Stimulated activated CD4-positive, alpha-beta T cell treated with anti-CD3 and anti-CD28 coated beads, TNF-alpha, amount 100 ng/mL, for 1 hour (primary cell): ENCODE measurements at places on chromosomes 11 and 22.

GRCh38 chr11:112644410-112645131, 316.6 kb upstream of the NCAM1 start:
- no peak for DNase-seq

GRCh38 chr22:17120281-17120680, 879 bp downstream of the TMEM121B start:
- DNase-seq = no peak

DNA sequence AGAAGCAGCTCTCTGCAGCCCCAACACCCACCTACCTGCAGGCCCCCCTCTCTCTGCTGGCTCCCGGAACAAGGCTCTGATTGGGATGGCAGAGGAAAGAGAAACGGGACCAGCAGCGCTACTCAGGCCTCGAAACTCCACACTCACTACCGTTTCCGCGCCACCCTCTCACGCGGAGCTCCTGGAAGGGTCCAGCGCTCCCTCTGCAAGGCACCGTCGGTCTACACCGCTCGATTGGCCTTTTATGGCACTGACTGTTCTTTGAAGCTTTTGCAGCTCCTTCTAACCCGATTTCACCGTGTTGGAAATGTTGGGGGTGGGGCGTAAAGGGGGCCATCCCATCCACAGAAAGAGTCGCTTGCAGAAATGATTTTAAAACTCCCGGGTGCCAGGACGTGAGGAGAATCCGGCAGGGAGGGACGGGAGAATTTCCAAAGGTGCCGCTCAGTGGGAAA, 323 bp upstream of the PANX1 start:
- no peak for DNase-seq

GRCh38 chr11:62919476-62919875, 1.7 kb downstream of the CHRM1 start:
- no peak for DNase-seq

GRCh38 chr11:29159552-29160465, 857.0 kb downstream of the KCNA4 start:
- no peak for DNase-seq

- DNase-seq = no peak
Measured at GRCh38 chr11:131002145-131002544, 85.9 kb upstream of the SNX19 start.

DNA sequence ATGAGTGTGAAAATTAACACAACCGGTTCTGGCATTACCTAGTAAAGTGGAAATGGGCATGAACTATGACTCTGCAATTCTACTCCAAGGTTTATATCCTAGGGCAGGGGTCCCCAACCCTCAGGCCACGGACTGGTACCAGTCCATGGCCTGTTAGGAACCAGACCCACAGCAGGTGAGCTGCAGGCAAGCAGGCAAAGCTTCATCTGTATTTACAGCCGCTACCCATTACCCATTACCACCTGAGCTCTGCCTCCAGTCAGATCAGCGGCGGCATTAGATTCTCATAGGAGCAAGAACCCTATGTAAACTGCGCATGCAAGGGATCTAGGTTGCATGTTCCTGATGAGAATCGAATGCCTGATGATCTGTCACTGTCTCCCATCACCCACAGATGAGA, 49.8 kb downstream of the MORC2 start:
- DNase-seq = no peak

DNA sequence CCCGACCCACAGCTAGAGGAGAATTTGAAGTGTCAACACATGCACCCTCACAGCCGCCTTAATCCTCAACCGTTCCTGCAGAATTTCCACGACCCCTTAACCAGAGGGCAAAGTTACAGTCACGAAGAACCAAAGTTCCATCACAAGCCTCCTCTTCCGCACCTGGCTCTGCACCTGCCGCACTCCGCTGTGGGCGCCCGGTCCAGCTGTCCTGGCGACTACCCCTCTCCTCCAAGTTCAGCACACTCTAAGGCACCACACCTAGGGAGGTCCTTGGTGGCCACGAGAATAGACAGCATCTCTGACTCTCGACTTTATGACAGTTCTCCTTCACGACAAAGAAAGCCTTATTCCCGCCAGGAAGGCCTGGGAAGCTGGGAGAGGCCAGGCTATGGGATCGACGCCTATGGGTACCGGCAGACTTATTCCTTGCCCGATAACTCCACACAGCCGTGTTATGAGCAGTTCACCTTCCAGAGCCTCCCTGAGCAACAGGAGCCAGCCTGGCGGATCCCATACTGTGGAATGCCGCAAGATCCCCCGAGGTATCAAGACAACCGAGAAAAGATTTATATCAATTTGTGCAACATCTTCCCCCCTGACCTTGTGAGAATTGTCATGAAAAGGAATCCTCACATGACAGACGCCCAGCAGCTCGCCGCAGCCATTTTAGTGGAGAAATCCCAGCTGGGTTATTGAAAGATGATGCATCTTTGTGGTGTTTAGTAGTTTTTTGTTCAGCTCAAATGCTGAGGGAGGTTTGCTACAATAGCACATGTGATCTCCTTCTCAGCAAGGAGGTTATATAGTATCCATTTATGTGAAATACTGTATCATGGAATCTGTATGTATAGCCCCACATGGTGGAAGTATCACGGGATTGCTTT, 72.1 kb downstream of the ZC3H12C start:
- no peak for DNase-seq

DNA sequence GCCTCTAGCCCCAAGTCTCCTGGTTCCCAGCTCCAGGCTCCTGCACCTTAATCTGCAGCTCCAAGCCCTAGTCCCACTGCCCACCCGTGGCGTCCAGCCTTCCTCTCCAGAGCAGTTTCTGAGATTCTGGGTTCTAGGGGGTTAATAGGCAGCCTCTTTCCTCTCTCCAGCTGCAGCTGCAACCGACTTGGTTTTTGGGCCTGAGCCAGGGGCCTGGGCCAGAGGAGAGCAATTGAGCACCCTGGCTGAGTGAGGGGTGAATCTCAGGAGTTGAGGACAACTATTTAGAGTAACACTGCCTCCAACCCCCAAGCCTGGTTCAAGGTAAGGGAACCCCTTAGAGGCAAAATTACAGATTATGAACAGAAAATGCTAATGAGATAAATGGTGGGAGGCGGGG, 9.0 kb upstream of the CHRM1 start:
- DNase-seq = no peak

DNA sequence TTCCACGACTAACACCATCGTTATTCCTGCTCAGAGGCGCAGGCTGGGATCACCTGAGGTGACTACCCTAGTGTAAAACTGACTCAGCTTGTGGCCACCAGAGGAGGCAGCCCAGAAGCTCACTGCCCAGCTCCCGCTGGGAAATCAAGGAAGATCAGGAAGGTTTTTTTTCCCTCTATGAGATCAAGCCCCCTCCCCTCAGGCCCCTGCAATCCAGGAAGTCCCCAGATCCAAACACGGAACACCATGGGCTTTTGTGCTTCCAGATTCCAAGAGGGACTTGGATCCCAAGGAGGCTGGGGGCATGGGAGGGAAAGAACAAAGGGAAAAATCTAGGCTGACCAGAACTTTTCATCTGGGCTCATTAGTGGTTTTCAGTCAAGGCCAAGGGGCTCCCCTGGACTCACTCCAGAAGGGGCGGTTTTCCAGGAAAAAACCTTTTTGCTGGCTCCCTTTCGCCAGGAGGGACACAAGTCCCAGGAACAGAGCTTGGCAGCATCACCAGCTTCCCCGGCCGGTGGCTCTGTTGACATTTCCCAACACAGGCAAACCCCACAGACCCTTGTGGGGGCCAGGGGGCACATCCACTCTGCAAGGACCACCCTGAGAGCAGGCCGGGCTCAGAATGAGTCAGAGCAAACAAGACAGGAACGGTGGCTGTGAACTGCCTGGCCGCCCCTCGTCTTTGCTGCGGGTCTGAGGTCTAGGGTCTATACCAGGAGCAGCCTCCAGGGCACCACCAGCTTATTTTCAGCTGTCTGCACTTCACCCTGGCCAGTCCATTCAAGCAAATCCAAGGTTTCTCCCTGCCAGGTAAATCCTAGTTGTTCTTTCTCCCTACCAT, 36.8 kb downstream of the MYH9 start:
- DNase-seq = no peak

- DNase-seq = no peak
Measured at GRCh38 chr11:58965246-58965985, 26.1 kb downstream of the GLYATL1 start.

- no peak for DNase-seq
Measured at GRCh38 chr11:65133724-65134123, 595 bp downstream of the SYVN1 start.

GRCh38 chr11:101126551-101127196, 2.9 kb downstream of the PGR start:
- no peak for DNase-seq

DNA sequence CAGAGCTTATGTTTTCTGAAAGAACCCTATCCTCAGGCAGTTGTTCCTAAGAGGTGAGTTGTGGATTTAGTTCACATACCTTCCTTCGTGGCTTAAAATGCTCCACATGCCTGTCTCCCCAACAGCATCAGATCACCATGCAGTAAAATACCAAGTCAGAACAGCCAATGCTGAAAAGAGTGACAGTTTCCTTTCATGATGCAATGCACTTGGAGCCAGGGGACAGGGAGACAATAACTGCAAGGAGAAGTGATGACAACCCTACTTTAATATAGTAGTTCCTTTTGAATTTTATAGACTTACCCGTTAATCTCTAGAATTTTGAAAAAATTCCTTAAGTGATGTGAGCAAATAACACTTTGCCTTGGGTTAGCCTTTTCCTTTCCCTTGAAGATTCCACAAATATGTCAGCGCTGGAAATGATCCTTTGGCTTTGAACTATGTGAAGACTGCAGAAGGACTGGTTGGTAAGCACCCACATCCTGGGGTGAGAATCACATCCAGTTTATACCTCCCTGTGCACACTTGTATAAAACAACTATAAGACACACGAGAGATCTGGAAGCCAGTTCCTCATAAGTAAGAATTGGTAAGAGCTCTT, 71.2 kb downstream of the PIWIL4 start:
- no peak for DNase-seq

- DNase-seq = no peak
Measured at GRCh38 chr11:27339941-27340340, 23.1 kb downstream of the CCDC34 start.

DNA sequence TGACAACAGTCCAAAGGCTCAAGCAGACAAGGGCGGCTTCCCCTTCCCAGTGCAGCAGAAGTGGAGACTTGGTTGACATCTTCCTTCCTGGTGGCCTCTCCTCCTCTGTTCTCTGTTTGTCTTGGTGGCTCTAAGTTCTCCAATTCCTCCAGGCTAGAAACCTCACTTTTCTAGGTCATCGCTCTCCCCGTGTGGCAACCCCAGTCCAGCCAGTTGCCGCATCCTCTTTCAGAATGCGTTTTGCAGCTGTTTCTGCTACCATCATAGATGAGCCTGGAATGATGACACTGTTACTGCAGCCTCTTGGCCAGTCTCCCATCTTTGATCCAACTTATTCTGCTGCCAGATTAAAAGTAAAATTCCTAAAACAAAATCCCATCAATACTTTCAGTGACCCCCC, 201.5 kb downstream of the TRIM29 start:
- no peak for DNase-seq

DNA sequence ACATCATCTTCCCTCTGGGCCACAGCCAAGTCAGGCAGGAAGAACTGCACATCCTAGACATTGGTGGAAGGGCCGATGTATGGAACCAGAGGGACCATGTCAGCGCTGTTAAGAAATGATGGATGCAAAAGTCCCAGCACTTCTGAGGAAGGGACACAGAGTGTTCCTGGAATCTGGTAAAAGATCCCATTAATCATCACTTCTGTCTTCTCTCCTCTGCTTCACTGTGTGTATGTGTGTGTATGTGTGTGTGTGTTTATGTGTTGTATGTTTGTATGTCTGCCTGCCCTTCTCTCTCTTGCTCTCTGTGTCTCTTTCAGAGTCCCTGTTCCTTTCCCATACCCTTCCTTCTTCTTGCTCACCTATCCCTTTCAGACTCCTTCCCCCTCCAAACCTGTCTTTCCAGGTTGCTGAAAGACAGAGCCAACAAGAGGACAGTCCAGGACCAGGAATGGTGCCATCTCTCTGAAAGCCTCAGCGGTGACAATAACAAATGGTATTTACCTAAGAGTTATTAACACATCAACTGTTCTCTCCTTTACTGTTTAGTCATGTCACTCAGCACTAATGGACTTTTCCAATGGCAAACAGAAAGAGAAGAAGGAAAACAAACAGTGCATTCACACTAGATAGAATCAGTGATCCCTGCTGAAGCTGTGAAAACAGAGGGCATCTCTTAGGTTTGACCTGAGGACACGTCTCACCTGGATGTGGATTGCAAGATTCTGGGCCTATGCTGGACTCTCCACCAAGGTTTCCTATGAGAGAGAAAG, 47.1 kb downstream of the EHF start:
- DNase-seq = no peak

DNA sequence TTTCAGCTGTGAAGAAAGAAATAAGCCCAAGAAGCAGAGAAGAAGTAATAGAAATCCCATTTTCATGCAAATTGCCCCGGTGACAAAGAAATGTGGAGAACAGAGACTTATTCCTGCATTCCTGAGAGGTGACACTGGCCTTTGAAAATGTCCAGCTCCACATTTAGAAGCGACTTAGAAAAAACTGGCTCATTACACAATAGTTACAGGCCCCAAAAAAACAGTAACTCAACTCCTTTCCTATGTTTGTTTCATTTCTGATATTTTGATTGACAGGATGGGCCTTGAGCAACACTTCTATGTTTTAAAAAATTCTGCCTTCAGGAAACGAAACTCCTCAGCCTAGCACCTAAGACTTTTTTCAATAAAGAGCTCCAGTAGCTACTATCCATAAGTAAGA, 726.9 kb upstream of the TENM4 start:
- DNase-seq = no peak

DNA sequence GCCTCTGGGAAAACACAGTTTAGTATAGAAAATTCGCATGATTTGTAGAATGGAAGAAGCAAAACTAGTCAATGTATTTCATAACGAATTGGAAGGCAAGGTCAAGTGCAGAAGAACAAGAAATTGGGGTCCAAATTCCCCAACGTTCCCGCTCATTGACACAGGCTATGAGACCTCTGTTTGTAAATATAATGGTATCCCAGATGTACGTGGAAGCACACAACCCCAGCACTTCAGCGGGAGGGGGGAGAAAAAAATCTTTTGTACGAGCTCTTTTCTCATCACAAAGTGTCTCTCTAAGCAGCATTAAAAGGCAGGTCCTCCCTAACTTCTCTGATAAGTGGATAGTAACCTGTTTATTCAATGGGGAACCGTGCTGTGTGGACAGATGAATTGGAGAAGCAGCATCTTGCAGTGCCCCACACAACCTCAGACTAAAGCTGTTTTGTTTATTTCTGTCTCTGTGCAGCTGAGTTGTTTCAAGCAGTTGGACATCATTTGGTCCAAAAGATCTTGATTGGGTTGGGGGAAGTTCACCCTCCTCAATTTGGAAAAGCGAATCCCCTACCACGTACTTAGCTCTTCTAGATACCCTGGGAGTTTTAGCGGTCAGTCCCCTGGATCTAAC, 1.1 kb upstream of the GAB2 start:
- no peak for DNase-seq
